ENCODE measurements at places on chromosomes 7 and 10.

GRCh38 chr7:112257073-112257472 is 50.6 kb downstream of the ZNF277 start:
- no peak for DNase-seq

GRCh38 chr7:92266415-92267241 is 20.9 kb downstream of the ANKIB1 start:
- DNase-seq, result no peak

DNA sequence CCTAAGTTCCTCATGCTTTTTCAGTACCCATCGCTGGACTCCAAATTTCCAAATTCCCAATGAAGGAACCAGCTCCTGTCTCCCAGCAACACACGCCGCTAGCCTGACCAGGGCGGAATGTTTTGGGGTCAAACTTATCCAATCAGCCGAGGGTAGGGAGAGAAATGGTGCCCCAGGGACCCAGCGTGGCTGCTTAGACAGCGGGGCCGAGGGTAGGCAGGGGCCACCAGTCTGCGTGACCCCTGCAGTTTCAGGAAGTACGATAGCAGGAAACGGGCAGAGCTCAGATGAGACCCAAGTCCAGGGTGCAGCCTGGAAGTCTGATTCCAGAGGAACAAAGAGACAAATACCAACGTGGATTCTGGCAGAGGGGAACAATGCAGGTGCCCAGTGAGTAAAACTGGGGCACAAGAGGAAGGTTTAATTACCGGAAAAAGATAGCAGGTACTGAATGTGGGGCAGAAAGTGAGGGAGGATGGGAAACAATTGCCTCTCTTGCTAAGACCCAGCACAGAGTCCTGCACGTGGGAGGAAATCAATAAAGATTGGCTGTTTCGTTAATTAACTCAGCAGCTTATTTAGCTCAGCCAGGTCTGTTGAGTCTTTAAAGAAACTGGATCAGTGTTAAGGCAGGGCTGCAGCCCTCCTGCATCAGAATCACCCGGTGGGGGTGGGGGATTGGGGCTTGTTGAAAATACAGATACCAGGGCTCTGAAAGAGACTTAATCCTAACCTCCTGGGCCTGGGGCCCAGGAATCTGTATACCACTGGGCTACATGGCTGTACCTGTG is 50.4 kb upstream of the NFE2L3 start:
- DNase-seq, result peak; percentile 28

DNA sequence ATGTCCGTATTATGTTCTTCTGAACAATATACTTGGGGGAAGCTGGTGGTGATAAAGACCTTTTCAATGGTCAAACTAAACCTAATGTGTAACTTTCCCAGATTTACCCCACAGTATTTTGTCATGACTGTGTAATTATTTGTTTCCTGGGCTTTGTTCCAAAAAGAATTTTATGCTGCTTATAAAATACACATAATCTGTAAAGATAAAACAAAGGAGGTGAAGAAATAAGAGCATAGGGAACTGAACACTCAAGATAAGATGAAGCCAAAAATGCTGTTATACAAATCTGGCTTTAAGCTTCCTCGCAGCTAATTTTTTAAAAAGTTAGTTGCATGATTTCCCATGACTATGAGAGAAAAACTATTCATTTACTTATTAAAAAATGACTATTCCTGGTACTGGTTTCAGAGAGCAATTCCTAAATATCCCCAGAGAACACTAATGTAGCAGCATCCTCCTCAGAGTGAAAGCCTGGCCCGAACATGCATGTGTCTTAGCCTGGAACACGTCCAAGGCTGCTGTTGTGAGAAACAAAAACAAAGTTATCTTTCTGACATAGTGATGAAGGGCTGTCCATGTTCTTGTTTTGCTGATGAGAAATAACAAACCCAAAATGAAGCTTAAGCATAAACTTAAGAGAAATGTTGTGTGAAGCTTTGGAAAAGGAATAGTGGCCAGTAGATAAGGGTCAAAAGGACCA is 33.9 kb downstream of the MALSU1 start:
- no peak for DNase-seq

DNA sequence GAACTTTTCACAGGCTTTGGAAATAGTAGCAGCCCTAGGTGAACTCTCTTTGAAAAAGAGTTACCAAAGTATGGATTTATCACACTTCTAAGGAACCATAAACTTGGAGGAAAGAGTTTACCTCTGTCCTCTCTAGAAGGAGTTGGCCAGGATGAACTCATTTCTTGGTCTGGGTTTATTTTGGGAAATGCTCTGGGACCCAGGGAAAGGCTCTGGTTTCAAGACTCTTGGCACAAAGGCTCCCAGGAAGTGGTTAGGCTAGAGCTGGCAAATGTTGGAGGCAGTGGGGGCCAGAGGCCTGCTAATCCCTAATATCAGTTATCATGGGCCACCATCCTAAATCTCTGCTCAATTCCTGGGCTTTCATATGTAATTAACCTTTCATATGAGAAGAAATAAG is 36.3 kb upstream of the CDK6 start:
- no peak for DNase-seq

DNA sequence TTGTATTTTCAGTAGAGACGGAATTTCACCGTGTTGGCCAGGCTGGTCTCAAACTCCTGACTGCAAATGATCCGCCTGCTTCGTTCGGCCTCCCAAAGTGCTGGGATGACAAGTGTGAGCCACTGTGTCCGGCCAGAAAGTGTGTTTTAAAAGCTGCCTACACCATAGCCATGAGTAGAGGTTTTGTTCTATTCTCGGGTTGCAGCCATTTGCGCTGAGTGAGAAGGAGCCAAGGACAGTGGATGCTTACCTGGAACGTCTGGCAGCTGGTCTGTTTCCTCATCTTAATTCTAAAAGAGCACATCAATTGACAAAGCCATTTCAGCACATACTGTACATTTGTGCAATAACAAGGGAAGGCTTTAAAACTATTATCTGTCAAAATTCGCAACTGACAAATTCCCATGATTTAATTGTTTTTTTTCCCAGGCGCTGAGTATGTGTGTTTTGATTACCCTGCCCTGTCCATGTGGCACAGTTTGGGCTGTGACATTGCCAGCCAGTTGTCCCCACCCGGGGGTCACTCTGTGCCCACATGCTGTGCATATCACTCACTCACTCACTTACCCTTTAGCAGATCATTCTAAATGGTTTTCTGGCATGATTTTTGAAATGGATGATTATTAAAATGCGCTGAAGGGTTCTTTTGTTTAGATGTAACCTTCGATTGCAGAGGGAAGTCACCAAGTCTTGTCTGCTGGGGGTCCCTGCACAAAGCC is 251.6 kb downstream of the CCDC3 start:
- no peak for DNase-seq

- no peak for DNase-seq
These were observed 53.4 kb downstream of the TSPAN15 start for GRCh38 chr10:69504576-69505250.

GRCh38 chr10:72069751-72070526 is 18.4 kb downstream of the SPOCK2 start:
- no peak for DNase-seq

DNA sequence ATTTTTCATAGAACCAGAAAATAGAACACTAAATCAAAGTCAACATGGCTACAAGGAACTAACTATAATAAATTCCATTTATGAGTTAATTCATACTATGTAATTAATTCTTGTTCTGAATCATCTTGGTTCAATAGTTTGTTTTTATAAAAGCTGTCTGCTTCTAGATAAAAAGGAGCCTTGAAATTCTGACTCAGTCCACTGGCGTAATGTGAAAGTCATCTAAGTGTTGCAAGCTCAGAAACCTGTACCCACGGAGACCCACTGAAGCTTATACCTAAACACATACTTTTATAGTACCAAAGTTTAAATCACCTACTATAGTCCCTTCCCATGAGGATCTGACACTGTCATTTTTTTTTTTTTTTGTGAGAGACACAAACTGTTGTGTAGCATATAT is 489.4 kb downstream of the SEMA3D start:
- DNase-seq, result no peak

DNA sequence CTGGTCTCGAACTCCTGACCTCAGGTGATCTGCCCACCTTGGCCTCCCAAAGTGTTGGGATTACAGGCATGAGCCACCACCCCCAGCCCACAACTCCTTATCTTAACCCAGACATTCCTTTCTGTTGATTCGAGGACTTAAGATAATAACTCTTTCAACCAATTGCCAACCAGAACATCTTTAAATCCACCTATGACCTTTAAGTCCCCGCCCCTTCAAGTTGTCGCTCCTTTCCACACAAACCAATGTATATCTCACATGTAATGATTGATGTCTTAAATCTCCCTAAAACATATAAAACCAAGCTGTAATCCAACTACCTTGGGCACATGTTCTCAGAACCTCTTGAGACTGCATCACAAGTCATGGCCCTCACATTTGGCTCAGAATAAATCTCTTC is 7.8 kb upstream of the ANKRD2 start:
- no peak for DNase-seq

GRCh38 chr7:80885757-80886156 is 33.1 kb downstream of the SEMA3C start:
- no peak for DNase-seq

GRCh38 chr7:51046482-51046881 is 263.8 kb upstream of the GRB10 start:
- DNase-seq, result no peak

DNA sequence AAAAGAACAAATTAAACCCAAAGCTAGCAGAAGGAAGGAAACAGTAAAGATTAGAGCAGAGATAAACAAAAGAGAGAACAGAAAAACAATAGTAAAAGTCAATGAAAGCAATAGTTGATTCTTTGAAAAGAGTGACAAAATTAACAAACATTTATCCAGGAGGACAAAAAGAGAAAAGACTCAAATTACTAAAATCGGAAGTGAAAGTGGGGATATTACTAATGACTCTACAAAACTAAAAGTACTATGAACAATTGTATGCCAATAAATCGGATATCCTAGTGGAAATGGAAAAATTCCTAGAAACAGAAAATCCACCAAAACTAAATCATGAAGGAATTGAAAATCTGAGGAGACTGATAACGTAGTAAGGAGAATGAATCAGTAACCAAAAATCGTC is 96.3 kb downstream of the SNX13 start:
- DNase-seq, result no peak

- no peak for DNase-seq
These were observed 143.6 kb downstream of the ACTR3B start for GRCh38 chr7:152902870-152903860.

- no peak for DNase-seq
These were observed 123.4 kb upstream of the ZNF92 start for GRCh38 chr7:65250216-65250615.

- DNase-seq, result no peak
These were observed 13.9 kb downstream of the SUGCT start for GRCh38 chr7:40148671-40149070.

DNA sequence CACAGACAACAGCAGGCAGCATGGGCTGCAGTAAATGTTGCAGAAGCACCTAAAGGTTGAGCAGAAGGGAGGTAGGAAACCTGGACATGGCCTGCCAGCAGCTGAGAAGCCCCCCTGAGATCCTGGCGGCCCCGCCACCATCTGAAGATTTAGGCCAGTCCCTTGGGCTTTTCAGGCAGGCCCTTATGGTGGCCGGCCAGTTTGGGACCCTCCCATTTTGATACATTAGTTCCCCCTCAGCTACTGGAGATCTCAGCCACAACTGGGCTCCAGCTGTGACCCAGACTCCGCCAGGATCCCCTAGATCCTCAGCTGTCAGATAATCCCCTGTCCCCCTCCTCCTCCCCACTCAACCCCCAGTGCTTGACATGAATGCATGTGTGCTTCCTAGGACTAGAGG is 34.4 kb downstream of the ZNF783 start:
- DNase-seq, result no peak

DNA sequence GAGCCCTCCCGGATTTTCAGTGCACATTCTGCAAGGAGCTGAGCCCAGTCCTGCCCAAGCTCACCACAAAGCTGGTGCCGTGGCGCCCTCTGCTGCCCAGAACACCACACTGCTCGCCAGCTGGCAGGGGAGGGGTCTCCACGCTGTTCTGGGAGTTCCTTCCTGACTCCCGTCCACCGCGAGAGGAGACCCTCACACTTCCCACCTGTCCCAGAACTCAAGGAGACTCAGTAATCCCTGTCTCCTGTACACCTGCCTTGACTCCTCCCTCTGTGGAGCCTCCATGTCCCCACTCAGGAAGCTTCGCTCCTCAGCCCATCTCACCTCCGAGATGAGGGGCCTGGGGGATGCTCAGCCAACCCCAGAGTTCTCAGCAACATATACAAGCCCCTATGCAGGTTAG is 11.3 kb downstream of the C10orf105 start:
- DNase-seq, result peak; percentile 30

GRCh38 chr10:131626274-131626673 is 274.5 kb upstream of the PPP2R2D start:
- DNase-seq, result no peak

DNA sequence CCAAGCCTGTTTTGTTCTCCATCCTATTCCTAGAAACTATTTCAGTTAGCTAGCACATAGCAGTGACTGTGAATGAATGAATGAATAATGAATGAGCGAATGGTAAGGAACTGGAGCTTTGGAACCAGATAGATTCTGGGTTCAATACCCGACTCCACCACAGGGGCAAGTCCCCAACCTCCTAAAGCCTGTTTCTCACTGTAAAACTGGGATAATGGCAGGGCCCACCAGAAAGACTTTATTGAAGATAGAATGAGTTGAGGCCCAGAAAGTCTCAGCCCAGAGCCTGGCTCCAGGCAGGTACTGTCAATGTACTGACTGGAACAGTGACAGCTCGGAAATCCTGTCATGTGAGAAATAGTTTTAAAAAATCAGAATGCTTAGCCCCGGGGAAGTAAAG is 1.1 kb upstream of the CDH23 start:
- DNase-seq, result no peak

DNA sequence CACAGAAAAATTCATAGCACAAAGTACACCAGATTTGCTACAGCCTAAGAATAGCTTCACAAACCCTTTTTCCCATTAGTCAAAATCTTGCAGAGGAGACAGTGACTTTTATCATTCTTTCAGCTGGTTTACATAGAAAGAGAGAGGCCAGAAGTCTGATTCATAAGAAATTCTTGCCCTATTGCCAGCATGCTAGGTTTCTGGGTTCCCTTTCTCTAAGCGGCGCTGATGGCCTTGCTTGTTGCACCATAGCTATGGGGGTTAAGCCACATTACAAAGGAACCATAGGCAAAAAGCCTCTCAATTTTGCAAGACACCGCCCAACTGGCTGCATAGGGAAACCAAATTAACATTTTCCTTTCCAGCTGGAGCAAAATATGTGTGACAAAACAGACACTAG is 87.4 kb downstream of the ZNF467 start:
- no peak for DNase-seq

- DNase-seq, result peak; percentile 18
These were observed 62.2 kb downstream of the CNOT4 start for GRCh38 chr7:135447748-135448147.

DNA sequence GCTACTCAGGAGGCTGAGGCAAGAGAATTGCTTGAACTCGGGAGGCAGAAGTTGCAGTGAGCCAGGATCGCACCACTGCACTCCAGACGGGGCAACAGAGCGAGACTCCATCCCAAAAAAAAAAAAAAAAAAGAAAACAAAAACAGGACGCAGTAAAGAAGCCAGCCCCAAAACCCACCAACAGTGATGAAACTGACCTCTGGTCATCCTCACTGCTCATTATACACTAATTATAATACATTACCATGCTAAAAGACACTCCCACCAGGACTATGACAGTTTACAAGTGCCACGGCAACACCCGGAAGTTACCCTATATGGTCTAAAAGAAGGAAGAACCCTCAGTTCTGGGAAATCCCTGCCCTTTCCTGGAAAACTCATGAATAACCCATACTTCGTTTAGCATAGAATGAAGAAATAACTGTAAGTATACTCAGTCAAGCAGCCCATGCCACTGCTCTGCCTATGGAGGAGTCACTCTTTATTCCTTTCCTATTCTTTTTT is 40.0 kb upstream of the EIF4H start:
- no peak for DNase-seq

- no peak for DNase-seq
These were observed 15.1 kb downstream of the FXYD4 start for GRCh38 chr10:43386549-43386948.
